ENCODE measurements at places on chromosomes 16 and 17. TPM values are rescaled to one million over a fixed set of nuclear protein-coding genes. Genes with fewer than 3 reads are reported as not detected.

Gene MXRA7
- 85.5 TPM for total RNA-seq

Gene TBC1D3L
- 4.6 TPM for total RNA-seq

Gene CASKIN1
- total RNA-seq, result 0.58 TPM

Gene CCDC78
- total RNA-seq, result 1.3 TPM

Gene KCNG4
- not detected for total RNA-seq

Gene TRAP1
- 102 TPM for total RNA-seq

Gene KRTAP4-5
- total RNA-seq, result not detected

Gene SLC16A6
- 0.74 TPM for total RNA-seq

Gene STH
- total RNA-seq, result not detected

Gene GPR179
- total RNA-seq, result not detected

Gene TBC1D3B
- total RNA-seq, result 3.3 TPM

Gene LRRC37A
- 0.88 TPM for total RNA-seq

Gene SLC52A1
- not detected for total RNA-seq

Gene SLFN13
- total RNA-seq, result 24.7 TPM

Gene KCNH4
- 0.11 TPM for total RNA-seq

Gene CDH5
- total RNA-seq, result 804 TPM

Gene SLC47A1
- total RNA-seq, result 0.90 TPM

Gene TBC1D3G
- not detected for total RNA-seq

Gene ABCA3
- total RNA-seq, result 36.0 TPM

Gene CIBAR2
- not detected for total RNA-seq

Gene NPIPB8
- total RNA-seq, result not detected

Gene YPEL2
- 66.8 TPM for total RNA-seq

Gene XYLT1
- total RNA-seq, result 0.78 TPM

Gene ALDH3A1
- total RNA-seq, result 1.2 TPM

Gene RNPS1
- total RNA-seq, result 209 TPM

Gene AHSP
- not detected for total RNA-seq

Gene TEKT1
- not detected for total RNA-seq

Gene PYDC1
- total RNA-seq, result not detected

Gene GAS2L2
- total RNA-seq, result not detected

Gene DRC3
- 1.6 TPM for total RNA-seq

Gene ERAL1
- total RNA-seq, result 50.3 TPM

Gene SLC38A8
- not detected for total RNA-seq

Gene KRT25
- not detected for total RNA-seq

Gene PLXDC1
- total RNA-seq, result not detected

Gene ACSM3
- 10.2 TPM for total RNA-seq

Gene NGFR
- not detected for total RNA-seq

Gene ZNF232
- total RNA-seq, result 10.1 TPM

Gene WFDC1
- total RNA-seq, result not detected

Gene KRT33B
- not detected for total RNA-seq

Gene PLA2G10
- total RNA-seq, result not detected

Gene FGF11
- not detected for total RNA-seq

Data from endothelial cell of umbilical vein (primary cell).